ENCODE measurements at places on chromosomes 7 and 10.

GRCh38 chr10:78000956-78001472, 28.3 kb downstream of the POLR3A start:
- no peak for DNase-seq

GRCh38 chr10:5400468-5401240, 4.0 kb downstream of the TUBAL3 start:
- no peak for DNase-seq

DNA sequence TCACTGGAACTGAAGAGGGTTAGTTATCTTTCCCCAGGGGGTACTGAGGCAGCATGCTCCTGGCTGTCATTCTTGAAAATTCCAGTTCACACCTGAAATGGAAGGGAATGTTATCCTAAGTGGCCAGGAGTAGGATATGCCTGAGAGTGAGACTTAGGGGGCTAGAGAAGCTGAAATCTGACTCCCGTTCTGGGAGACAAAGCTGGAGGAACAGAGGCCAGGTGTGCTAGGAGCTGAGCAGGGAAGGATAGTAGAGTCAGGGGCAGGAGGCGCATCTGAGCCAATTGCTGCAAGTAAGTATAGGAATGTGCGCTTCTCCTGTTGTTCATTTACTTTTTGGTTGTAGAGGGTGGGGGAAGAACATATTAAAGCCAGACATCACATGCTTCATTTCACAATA, 58.1 kb upstream of the KIAA1217 start:
- no peak for DNase-seq

DNA sequence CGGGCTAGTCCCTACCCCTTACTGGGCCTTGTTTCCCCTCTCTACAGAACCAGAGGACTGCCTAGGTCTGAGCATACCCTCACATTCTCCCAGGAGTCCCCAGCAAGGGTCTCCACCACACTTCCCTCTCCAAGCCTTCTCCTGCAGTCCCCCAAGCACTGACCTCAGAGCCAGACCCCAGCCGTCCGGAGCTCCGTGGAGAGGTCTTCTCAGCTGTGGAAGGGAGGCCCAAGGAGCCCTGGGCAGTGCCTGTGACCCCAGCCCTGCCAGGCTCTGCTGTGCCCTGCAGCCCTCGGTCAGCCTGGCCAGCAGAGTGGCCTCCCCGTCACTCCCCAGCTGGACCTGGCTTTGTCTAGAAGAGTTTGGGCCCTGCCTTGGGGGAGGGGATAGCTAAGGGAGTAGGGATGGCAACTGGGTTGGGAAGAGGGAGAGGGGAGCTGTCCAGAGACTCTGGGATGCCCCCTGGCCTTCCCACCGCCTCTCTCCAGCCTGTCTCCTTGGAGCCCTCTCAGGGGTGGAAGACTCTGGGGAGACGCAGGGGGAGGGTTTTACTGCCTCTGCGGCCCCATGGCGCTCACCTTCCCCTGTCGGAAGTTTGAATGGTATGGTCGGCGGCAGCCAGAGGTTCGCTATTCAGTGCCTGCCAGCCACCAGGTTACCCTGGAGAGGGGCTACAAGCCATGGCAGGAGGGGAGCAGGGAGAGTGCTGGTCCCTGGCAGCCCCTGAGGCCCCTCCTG, at the start of gene C10orf105:
Gene C10orf105, minus strand, starts transcription at position 315 of the 738 bp plus-strand sequence. CDS start 3,441 bp downstream, outside the sequence.
- no peak for DNase-seq

DNA sequence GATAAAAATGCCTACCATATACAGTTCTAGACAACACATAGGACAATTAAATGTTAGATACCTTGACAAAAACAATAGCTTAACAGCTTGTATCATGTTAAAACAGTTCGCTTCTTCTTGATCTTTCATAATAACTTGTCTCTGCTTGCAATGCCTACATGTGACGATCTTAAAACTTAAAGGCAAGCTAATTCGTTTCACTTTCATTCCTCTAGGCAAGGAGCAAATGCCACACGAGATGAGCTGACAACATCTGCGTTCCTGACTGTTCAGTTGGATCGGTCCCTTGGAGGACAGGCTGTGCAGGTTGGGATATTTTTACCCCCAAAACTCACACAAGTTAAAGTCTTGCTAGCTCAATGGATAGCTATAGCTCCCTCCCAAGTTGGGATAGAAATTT, 51.6 kb upstream of the ARL4A start:
- DNase-seq: no peak

- no peak for DNase-seq
Observed at GRCh38 chr10:105288613-105289012, 647.5 kb downstream of the SORCS3 start.

DNA sequence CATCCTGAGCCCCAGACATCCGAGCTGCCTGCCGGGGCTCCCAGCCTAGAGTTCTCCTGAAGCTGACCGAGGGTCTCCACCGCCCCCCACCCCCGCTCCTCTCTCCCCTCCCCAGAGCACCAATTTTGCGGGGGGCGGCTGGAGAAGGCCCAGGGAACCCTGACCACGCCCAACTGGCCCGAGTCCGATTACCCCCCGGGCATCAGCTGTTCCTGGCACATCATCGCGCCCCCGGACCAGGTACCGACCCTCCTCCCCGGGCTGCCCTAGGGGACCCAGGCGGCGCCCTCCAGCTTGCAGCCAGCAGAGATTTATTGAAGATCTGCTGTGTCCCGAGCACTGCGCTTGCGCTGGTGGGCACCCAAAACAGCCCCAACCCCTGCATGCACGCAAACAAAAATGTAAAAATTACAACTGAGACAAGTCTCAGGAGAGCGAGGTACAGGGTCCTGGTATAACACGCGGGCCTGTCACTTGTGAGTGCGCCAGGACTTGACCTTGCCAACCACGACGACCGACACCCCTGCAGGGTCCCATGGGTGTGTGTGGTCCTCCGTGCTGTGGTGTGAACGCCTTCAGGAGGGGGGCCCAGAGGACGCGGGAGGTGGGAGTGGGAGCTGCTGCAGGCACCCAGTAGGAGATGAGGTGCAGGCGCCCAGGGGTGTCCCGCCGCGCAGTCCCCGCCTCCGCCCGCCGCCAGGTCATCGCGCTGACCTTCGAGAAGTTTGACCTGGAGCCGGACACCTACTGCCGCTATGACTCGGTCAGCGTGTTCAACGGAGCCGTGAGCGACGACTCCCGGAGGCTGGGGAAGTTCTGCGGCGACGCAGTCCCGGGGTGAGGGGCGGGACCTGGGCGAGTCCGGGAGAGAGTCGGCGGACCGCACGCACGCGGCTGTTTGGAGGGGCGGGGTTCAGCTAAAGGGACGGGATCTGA, 3.1 kb downstream of the PCOLCE start:
- DNase-seq: no peak

DNA sequence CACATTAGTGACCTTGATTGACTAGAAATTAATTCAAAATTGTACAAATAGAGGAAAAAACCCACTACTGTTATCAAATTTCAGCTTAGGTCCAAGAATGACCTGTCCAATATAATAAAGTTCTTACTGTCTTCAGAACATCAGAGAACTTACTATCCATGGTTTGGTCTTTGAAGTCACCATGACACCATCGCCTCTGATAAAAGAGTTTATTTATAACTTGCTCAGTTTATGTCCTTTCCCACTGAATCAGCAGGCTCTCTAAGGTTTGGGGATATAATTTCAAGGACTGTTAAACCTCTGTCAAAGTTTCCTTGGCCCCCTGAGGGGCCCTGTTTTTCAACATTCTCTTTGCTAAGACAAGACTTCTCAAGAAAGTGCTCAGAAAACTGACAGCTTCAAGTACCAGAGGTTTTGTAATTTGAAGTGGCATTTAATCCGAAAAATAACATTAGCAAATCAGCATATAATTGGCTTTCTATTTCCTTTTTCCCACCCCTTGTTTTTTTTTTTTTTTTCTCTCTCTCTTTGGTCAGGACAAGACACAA, 191.7 kb upstream of the FERD3L start:
- no peak for DNase-seq

GRCh38 chr10:102581401-102581800, 62.9 kb upstream of the TRIM8 start:
- no peak for DNase-seq

GRCh38 chr10:128065881-128066534, 60.2 kb downstream of the MKI67 start:
- DNase-seq: no peak
